ENCODE measurements at places on chromosomes 6 and 20.

DNA sequence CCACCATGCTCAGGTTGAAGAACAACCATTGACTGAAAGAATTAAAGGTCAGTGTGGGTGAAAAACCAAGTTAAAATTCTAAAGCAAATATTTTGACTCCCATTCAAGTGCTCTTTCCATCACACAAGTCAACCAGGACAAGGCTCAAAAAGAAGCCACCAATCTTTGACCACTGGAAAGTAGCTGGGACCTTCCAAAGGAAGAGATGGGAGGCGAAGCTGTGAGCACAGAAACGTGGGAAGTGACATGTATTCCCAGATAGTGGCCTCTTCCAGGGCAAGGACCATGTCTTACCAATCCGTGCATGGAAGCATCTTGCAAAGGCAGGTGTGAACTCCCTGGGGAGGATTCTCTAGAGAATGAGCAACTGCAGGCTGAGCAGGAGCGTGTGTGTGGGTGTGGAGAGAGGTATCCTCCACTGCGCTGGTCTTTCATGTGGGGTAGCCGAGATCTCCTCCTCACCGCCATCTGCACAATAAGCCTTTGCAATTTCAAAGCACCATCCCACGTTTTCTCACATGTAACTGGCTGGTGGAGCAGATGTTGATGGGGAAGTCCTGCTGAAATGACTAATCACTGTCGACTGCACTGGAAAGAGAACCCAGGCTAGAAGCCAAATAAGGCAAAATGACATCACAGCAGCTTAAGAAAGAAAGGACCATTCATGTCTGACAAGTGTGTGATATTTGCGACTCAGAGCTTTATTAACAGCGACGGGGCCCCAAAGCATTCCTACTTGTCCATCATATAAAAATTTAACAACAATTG lies 189.4 kb upstream of the RREB1 start:
- no peak for DNase-seq

- DNase-seq, result no peak
Measured at GRCh38 chr6:163460307-163460782, 45.8 kb downstream of the QKI start.

DNA sequence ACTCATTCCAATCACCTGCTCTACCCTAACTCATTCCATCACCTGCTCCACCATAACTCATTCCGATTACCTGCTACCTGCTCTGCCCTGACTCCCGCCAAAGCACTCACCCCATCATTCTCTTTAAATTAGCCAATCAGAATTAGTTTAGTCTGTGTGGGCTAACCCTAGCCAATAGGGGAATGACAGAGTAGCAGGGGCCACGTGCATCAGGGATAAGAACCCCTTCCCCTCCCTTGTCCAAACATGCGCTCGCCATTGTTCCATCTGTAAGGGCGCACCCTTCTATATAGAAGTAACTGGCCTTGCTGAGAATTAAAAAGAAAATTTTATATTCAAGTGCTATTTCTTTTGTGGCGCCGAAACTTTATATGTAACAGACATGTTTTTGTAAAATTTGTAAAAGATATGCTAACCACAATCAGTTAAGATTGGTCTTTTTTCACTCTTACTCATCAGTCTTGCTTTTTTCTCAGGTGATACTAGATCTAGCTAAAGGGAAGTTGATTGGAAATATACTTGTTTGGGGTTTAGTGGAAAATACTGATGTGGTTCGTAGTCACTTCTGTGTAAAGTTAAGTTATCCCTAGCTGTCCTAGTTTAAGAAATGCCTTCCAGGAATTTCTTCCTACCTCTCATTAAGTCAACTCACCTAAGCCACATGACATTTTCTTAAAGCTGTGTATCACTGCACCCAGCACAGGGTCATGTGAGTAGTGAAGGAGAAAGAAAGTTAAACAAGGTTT lies 16.5 kb downstream of the RTN4IP1 start:
- DNase-seq, result no peak

- no peak for DNase-seq
Measured at GRCh38 chr20:23407781-23408464, 13.4 kb downstream of the NAPB start.

DNA sequence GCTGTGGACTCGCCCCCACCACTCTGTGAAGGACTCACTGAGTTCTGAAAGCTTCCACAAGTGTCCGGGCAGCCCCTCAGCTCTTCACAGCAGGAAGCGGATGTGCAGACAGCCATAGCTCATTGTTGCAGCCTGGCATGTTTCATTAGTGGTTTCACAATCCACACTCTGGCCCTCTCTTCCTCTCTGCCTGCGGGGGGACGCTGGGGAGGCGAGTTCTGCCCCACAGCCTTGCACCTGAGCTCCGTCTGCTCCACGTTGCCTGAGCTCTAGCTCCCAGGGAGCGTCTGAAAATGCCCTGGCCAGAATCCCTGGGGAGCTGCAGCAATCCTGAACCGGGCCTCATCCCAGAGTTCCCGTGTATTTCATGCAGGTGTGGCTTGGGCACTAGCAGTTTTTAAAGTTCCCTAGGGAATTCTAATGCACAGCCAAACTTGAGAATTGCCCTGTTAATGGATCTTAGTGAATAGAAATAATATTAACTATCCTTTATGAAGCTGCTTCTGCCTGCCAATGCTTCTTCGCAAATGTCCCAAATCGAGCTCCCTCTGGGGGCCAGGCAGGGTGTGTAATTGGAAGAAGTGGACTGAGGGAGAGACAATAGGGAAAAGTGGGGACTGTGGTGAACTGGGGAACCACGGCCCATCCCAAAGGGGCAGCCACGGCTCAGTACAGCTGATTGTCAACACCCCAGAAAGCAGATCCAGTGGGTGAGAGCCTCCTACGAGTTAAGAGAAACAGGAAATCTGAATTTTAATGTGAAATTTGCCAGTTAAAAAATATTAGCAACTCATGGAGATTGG lies 51.5 kb downstream of the CTCFL start:
- DNase-seq, result no peak

- peak; percentile 94 for DNase-seq
Measured at GRCh38 chr6:79384845-79385244, 150.4 kb upstream of the HMGN3 start.

DNA sequence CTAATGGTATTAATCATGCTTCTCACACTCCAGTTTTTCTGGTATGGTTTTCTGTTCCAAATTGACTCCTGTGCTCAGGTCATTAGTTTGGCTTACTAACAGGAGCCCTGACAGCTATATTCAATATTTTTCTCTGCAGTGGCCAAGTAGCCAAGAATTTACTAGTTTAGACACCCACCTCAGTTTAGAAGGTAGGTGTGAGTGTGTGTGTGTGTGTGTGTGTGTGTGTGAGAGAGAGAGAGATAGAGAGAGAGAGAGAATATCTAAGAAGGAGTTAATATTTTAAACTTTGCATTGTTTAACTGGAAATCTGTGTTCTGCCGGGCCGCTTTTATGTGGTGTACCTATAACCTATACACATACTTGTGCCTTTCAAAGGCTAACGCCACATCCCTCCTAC lies 18.5 kb downstream of the JARID2 start:
- DNase-seq, result no peak

- DNase-seq, result no peak
Measured at GRCh38 chr6:85406641-85407075, 43.2 kb upstream of the NT5E start.

DNA sequence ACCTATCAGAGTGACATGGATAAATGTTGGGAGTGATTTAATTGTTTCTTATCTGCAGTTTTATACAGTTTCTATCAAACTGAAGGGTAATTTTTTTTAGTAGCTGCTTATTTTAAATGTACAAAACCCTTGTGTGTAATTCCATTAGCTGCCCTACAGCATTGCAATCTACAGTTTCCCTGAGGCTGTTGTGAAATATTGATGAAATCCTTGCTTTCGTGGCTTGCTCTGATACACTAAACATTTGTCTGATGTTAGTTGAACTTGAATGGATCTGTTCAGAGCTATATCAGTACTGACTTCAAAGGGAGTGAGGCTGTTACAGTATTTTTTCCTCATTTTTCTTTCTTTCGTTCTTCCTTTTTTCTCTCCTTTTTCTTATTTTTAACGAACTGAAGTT lies 255.4 kb downstream of the TSHZ2 start:
- DNase-seq, result no peak

DNA sequence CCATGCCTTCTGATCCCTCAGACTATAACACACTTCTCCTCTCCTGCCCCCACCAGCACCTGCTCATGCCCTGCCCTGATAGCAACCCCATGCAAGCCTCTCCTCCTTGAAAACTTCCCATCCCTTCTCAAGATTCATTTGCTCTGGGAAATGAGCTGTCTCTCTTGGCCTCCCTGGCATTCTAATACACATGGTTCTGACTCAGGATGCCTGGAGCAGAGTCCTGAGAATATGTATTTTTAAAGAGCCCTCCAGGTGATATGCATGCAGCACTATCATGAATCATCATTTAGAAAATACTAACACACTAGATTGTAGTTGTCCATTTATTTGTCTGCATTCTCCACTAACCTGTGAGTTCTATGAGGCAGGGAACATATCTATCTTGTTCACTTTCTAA lies 26.6 kb downstream of the HDGFL1 start:
- no peak for DNase-seq

- no peak for DNase-seq
Measured at GRCh38 chr20:32463642-32464400, 105.7 kb downstream of the ASXL1 start.

- no peak for DNase-seq
Measured at GRCh38 chr6:122969999-122970533, 26.0 kb upstream of the CLVS2 start.

DNA sequence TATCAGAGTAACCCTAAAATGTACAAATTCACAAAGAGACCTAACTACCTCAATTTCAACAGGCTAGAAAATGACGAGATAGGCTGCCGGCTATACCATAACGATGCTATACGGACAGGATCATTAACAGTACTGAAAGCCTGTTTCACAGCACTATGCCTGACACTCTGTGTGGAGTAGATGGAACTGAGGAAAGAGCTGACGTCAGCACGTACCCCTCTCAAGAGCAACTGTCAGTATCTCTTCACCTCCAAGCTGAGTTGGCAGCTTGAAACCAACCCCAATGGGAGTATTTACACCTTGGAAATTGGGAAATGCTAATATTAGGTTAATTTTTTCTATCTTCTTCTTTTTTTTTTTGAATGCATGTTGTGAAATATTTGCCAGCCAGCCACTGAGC lies 53.6 kb downstream of the HUS1B start:
- no peak for DNase-seq

DNA sequence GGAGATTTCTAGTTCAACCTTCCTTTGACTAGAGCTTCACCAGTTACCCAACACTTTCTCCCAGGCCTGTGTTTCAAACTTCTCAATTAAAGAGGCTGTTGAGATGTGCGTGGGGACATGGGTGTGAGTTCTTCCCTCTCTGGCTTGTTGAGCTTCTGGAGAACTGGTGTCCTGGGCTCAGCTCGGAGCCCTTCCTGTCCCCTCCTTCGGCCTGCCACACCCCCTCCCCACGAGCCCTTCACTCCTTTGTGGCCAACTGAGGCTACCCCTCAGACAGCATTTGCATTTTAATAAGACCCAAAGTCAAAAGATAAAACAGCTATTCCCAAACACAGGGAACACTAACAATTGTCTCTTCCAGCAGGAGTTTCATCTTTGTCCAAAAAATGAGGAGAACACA lies 123.3 kb upstream of the MLN start:
- DNase-seq, result no peak

GRCh38 chr6:143167224-143167623 lies 106.5 kb downstream of the AIG1 start:
- DNase-seq, result no peak

- peak; percentile 9 for DNase-seq
Measured at GRCh38 chr6:70686548-70687133, 19.0 kb downstream of the SMAP1 start.

- no peak for DNase-seq
Measured at GRCh38 chr20:11853359-11853758, 64.3 kb upstream of the BTBD3 start.

DNA sequence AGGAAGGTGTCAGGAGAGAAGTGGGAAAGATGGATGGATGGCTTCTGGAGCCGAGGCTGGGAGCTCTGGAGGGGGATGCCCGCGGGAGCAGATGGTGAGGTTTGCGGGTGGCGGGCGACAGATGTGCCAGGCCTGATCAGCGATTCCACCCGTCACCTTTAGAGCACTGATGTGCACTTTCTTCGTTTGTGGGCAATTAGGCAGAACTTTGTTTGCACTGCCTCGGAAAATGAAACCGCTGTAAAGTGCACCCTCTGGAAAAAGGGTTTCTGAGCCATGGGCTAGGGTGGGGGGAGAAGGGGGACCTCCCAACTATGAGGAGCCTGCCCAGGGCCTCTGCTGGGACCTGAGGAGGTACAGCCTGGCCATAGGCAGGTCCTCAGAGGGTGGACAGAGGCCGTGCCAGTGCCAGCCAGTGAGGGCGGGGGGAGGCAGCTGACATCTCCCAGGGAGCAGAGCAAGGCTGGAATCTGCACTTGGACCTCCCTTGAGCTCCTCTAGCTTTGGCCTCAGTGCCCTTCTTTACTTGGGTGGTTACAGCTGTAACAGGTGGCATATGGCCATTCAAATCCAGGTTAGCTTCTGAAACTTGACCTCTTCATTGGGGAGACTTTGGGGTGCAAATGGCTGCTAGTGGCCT lies 58.7 kb downstream of the CD40 start:
- DNase-seq, result no peak

GRCh38 chr6:144883915-144884314 lies 598.8 kb downstream of the UTRN start:
- DNase-seq, result no peak

DNA sequence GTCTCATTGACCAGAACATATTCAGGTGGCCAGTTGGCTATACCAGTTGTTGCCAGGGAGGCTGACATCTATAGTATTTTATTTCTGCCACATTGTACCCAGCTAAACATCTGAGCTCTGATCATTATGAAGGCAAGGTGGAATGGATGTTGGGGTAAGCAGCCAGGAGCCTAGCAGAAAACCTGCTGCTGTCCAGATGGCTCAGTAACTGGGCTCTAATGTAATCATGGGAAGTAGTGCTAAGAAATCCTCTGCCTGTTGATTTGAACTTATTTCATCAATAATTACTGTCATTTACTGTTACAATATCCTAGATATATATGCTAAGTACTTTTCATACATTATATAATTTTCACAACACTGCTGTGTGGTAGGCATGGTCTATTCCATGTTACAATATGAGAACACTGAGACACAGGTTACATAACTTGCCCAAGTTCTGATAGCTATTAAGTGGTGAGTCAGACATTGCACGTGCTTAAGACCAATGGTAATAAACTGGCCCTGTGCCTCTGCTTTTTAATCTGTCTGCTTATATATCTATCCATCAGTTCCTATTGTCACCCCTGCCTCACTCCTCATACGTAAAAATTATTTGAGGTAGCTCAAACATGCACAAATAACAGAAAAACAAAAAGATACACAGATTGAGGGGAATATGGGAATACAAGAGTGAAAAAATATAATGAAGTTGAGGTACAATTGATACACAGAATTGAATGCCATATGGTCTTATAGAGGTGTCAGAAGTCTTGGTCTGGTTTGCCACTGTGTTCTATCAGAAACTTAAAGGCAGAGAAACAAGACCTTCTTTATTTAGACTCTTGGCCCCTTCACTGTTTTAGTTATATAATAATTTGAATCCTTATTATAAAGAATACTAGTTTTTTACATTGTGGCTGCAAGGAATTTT lies 25.2 kb downstream of the TBPL1 start:
- DNase-seq, result no peak

Measured in NCI-H1436 (cell line).